ENCODE measurements at places on chromosomes 12 and 14.

DNA sequence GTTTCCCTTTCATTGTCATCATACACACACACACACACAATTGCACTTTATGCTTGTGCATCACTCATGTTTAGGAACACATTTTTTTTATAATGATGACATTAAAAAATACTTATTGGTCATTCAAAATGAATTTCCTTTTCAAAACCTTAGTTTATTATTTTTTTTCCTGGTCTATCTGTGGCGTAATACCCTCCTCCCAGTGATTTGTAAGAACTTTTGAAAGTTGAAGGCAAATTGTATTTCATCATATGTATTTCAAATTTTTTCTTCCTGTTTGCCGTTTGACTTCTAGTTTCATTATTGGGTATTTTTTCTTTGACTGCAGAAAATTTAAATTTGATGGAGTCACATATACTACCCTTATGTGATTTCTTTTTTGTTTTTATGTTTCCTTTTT lies 2.5 kb upstream of the LRRK2 start:
- no peak for DNase-seq

DNA sequence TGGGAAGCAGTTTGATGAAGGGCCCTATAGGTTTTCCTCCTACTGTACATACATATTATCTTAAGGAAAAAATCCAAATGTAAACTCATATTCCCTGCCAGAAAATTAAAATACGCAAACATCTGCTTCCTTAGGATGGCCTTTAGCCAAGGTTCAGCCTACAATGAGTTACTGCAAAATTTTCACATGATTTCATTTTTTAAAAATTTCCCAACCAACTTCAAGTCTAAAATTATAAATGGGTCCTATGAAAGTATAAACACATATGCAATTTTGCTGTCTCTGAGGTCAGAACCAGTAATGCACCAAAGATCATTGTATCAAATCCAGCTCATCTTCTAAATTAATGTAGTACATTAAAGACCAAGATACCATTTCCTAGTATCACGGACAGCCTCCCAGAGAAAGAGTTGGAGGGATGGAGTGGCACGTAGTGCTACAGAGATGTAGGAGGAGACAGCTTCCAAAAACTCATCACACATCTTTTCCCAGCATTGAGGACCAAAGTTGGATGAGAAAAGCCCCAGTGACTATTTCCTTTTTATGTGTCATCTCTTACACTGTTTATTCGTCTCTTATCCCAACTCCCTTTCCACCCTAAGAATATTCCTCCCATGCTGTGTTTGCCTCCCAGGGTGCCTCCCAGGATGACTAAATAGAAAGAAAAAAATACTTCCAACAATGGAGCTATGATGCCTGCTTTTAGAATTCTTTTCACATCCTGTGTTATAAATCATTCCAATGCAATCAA lies 92.3 kb upstream of the SLCO1C1 start:
- no peak for DNase-seq

DNA sequence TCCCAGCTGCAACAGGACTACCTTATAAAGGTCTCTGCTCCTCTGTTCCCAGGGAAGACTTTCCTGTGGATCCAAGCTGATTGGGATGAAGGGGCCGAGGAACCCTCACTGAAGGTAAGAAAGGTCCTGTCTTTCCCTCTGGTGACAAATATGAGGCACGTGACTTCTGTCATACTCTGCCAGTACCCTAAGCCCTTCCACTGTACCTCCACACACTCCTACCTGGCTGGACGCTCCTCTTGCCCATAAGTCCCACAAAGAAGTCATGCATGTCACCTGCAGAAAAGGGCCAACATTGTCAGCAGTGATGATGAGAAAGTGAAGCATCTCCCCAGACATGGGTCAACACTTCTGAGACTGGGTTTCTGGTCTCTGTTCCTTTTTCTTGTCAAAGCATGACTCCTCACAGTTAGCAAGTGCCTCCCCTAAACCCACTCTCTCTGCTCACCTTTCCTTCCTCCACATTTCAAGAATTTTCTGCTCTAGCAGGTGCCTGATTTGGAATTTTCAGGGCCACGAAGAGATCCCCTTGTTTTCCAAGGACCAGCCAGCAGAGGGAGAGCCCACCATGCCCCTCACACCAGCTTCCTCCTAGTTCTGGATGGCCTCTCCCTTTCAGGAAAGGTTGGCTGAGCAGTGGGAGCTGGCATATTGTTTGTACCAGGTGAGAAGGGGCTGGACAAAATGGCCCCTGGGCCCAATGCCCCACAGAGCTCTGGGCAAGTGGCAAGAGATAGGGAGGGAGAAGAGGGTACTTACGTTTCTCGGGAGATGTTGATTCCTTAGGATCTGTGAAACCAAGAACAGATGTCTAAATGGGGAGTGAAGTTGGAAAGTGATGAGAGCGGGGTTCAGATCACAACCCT lies 3.5 kb downstream of the TAC3 start:
- DNase-seq: no peak

GRCh38 chr14:89143595-89143994 lies 273.4 kb downstream of the FOXN3 start:
- DNase-seq: no peak

DNA sequence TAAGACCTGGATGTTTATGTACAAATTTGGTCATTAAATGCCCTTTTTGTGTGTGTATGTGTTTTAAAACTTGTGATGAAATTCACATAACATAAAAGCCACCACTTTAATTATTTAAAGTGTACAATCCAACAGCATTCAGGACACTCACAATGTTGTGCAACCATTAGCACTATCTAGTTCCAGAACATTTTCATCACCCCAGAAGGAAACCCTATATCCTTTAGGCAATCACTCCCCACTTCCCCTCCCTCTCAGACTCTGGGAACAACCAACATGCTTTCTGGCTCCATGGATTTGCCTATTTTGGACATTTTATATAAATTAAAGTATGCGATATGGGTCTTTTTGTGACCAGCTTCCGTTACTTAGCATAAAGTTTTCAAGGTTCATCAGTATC lies 124.6 kb downstream of the TTC7B start:
- DNase-seq: no peak

- no peak for DNase-seq
These were observed 22.8 kb downstream of the OTUB2 start for GRCh38 chr14:94048691-94049624.

GRCh38 chr14:93986955-93987354 lies 10.1 kb upstream of the CCDC197 start:
- DNase-seq: no peak

- DNase-seq: no peak
These were observed 249.9 kb downstream of the CCDC91 start for GRCh38 chr12:28440081-28440608.

- no peak for DNase-seq
These were observed 30.0 kb downstream of the SCARB1 start for GRCh38 chr12:124833693-124834122.

DNA sequence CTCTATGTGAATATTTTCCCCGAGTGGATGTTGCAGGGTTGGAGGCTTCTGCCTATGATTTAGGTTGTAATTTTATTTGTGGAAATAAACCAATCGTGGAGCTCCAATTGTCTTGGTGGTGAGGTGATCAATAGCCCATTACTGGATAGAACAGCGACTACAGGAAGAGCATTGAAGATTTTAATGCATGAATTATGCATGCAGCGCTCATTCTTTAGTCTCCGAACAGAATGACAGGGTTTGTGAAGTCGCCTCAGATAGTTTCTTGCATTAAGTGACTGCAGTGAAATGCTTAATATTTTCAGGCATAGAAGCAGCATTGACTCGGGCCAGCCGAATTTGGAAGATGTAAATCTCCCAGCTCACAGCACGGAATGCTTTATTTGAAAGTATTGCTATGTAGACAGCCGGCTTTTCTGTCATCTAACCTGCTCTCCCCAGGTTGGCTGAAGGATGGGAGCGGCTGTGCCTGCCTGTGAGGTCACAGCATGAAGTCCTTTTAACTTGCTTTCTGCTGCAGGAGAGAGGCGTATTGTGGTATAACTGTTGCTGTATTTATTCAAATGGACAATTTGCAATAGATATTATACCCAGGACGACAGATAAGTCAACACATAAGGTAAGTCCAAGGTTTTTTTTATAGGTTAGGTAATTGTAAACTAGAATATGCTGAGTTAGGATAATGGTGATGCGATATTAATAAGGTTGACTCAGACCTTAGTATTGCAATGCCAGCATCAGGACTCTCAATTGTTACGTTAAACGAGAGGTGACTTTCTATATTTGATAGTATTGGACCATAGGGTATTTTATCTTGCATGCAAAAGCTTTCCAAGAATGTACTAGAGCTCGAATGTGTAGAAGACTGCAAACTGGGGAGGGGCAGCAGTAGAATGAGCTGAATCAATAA lies 135.7 kb downstream of the CNTN1 start:
- no peak for DNase-seq

DNA sequence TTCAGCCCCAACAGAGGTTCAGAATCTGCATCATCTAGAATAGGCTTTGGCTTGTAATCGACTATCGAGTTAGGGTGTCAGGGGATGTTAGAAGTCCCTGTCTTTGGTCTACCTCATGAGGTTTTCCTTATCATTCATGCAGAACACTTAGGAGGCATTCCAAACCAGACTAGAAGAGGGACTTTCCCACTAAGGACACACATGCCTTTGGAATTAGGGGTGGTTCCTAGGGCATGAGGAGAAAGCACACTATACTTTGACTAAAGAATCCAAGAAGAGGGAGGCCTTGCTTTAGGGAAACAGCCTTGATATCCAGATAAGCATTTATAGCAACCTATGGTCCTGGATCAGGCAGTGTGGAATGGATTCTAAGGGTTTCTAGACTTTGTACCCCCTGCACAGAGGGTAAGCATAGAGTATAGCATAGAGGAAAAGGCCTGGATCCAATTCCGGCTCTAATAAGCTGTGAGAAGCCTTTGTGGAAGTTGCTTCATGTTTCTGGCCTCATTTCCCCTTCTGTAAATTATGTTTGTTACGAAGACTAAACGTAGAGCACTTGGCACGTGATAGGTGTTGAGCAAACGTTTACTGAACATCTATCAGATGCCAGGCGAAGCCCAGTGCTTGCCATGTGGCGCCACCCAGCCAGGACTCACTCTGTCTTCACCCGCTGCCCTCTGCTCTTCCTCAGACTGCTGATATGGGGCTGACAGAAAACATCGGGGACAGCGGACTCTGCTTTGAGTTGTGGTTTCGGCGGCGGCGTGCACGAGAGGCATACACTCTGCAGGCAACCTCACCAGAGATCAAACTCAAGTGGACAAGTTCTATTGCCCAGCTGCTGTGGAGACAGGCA lies 13.2 kb downstream of the ZNF219 start:
- no peak for DNase-seq

- DNase-seq: no peak
These were observed 49.7 kb downstream of the LRIG3 start for GRCh38 chr12:58870595-58870994.

GRCh38 chr14:105389534-105389933 lies 8.8 kb upstream of the TEX22 start:
- DNase-seq: no peak

Measured in hematopoietic multipotent progenitor cell treated with erythropoietin and hydrocortisone succinate and interleukin-3 and kit ligand, for 15 days (in vitro differentiated cells).